ENCODE measurements at places on chromosomes 2 and 18. TPM values are rescaled to one million over a fixed set of nuclear protein-coding genes. Genes with fewer than 3 reads are reported as not detected.

DNA sequence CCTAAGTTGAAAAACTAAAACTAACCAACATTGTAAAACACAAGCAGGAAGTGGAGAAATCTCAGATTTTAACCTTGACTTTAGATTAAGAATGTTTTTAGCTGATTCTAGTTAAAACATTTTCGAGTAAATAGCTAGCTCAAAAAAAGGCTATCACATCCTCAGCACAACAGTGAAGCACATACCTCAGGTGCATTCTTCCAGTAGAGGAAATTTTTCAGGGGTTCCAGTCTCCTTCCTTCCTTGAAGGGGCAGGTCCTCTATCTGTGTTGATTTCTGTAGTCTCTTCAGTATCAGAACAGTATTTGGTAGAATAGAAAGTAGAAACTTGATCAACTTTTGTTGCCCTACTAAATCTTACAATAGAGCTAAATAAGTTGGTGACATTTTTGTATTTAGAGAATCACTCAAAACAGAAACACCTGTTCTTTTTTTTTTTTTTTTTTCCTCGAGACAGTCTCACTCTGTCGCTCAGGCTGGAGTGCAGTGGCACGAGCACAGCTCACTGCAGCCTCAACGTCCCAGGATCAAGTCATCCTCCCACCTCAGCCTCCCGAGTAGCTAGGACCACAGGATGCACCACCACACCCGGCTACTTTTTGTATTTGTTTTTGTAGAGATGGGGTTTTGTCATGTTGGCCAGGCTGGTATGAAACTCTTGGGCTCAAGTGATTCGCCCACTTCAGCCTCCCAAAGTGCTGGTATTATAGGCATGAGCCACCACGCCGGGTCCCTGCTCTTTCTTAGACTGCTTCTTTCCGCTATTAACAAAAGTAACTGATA lies 6.9 kb upstream of the GPR155 start:
- DNase-seq, result no peak
- H3K27me3 ChIP-seq, result no peaks in the 10 kb centered on the region
- H3K4me3 ChIP-seq, result peak overlapping the region; percentile 95
- H3K27ac ChIP-seq, result peak overlapping the region; percentile 98

Gene MAP3K19
- total RNA-seq, result not detected

Gene HRH4
- 0.16 TPM for total RNA-seq

Gene DSEL
- total RNA-seq, result 0.23 TPM

All from activated T-cell treated with anti-CD3 and anti-CD28 coated beads, Interleukin-2, amount 50 U/mL, for 72 hours (primary cell).